Omental fat pad (tissue), 4 donors: ENCODE measurements at places on chromosomes 2 and 18.

DNA sequence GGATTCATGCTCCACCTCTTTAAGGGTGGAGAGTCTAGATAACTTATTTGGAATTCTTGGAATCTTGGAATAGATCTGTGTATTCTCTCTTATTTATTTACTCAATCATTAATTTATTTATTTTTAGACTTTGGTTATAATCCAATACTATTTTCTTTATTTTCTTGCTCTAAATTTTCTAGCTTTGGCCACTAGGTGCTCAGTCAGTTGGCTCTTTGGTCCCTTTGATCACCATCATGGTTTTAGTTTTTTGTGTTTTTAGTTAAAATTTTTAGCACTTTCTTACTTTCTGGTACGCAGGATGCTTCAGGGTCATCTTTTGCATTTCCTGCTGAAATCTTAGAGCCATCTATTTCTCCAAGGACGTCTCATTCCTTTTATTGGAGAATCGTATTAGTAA, 5.2 kb upstream of the PLEK start:
- DNase-seq, result no peak

DNA sequence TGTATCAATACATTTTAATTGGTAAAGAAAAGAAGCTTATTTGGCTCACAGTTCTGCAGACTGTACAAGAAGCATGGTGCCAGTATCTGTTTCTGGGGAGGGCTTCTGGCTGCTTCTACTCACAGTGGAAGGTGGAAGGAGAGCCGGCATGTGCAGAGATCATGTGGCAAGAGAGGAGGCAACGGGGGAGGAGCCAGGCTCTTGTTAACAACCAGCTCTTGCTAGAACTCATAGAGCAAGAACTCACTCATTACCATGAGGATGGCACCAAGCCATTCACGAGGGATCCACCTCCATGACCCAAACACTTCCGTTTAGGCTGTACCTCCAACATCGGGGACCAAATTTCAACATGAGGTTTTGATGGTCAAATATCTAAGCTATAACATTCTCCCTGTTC, 7.5 kb downstream of the PARD6G start:
- DNase-seq, result no peak

DNA sequence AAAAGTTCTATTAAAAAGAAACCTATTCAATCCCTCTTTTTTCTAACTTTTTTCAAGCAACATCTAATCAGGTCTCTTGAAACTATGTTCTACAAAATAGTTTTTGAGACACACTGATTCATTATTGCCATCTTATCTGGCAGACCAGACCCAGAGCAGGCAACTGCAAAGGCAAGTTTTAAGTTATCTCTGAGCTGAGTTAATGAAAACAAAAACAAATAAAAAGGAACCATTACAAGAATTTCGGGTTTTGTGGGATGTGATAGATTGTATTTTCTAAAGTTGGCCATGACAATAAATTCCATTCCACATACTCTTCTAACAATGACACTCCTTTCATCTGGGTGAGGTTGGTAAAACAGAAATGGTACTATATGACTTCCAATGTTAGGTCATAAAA, 15.2 kb upstream of the TWSG1 start:
- no peak for DNase-seq

- DNase-seq, result no peak
Measured at GRCh38 chr18:10386956-10387355, 67.5 kb upstream of the APCDD1 start.
